Endodermal cell (in vitro differentiated cells): ENCODE measurements at places on chromosomes 16 and 17. TPM values are rescaled to one million over a fixed set of nuclear protein-coding genes. Genes with fewer than 3 reads are reported as not detected.
A peak's percentile ranks its signal among the peaks of the same experiment; 100 is the strongest.

The SPDYE4 gene
- not detected in 2 replicates for total RNA-seq

- no peak for DNase-seq
- no peak overlapping the region for H3K4me3 ChIP-seq
- no peaks in the 10 kb centered on the region for H3K4me1 ChIP-seq
- H3K36me3 ChIP-seq = no peaks in the 10 kb centered on the region
- H3K27ac ChIP-seq = no peak overlapping the region
Measured at GRCh38 chr17:71881041-71881440, 239.8 kb upstream of the SOX9 start.

The CNGB1 gene
- 0.29 and 0.59 TPM in 2 replicates for total RNA-seq

GRCh38 chr17:29628644-29629043 lies 5.9 kb upstream of the CORO6 start:
- no peaks in the 10 kb centered on the region for H3K4me1 ChIP-seq
- H3K4me3 ChIP-seq = no peak overlapping the region
- DNase-seq = no peak
- no peak overlapping the region for H3K27ac ChIP-seq
- H3K27me3 ChIP-seq = peaks cover 13% of the 10 kb centered on the region
- no peaks in the 10 kb centered on the region for H3K36me3 ChIP-seq

The RASL10B gene
- total RNA-seq = 26.1 and 28.6 TPM in 2 replicates

The ZPBP2 gene
- not detected in 2 replicates for total RNA-seq

DNA sequence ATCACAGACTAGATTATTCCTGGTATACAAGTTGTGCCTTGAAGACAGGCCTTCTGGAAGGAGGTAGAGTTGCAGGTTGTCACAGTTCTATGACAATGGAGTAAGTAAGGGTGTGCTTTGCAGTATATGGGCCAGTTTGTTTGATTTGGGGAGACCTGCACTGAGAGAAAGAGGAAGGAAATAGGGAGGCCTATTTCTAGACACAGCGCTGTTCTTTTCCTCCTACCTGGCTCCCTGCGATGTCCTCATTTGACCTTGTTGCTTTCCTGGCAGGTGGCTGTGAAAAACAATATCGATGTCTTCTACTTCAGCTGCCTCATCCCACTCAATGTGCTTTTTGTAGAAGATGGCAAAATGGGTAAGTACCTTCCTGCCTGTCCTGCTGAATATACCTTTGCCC lies 22.5 kb upstream of the RASL10B start:
- peaks cover 4% of the 10 kb centered on the region for H3K4me1 ChIP-seq
- H3K27ac ChIP-seq = no peak overlapping the region
- H3K36me3 ChIP-seq = peaks cover 52% of the 10 kb centered on the region
- no peaks in the 10 kb centered on the region for H3K27me3 ChIP-seq
- H3K4me3 ChIP-seq = no peak overlapping the region

DNA sequence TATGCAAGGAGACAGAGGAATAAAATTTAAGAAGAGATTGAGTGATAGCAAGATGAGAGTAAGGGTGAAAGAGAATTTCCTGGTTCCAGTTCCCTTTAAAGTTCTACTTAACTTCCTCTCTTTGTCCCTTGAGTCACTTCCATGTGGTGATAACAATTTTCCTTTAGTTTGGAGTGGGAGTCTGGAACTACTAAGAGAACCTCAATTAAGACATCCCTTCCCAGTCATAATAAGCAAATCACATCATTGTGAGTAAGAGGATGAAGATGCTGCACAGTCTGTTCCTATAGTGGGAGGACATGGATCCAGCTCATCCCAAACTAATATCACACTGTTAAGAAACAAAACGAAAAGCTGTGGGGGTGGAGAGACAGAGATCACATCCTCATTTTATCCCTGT lies 24.4 kb downstream of the TBX21 start:
- H3K36me3 ChIP-seq = no peaks in the 10 kb centered on the region
- peaks cover 59% of the 10 kb centered on the region for H3K27me3 ChIP-seq
- DNase-seq = no peak
- no peak overlapping the region for H3K4me3 ChIP-seq
- no peak overlapping the region for H3K27ac ChIP-seq

DNA sequence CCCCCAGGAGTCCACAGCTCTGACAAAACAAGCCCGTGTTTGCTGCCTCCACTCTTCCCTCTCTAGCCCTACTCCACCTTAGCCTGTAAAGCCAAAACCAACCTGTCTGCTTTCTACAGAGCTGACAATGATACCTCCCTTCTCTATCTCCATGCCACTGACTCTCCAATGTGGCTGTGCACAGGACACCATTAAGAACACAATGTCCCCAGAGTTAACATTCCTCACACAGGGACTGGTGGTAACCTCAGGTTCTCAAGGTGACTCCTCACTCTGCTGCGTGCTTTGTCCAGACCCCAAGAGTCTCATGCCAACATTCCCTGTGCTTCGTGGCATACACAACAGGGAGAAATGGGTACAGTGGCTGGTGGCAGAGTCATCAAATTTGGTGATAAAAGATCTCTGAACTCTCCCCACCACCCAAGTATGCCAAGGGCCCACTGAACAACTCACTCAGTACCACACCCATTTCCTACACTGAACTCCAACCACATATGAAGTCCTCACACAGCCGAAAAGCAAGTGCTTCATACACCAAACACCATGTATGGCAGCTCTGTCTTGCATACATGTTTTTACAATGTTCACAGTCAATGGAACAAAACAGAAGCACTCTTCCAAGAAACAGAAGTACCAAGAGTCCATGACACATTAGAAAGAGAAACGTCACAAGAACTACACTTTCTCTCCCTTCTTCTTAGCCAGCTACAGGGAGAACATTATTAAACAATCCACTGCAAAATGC lies 21.1 kb downstream of the CSNK2A2 start:
- no peaks in the 10 kb centered on the region for H3K27me3 ChIP-seq
- H3K4me3 ChIP-seq = no peak overlapping the region
- no peak overlapping the region for H3K27ac ChIP-seq
- H3K4me1 ChIP-seq = no peaks in the 10 kb centered on the region
- H3K36me3 ChIP-seq = peaks cover 92% of the 10 kb centered on the region

GRCh38 chr16:73356401-73357079 lies 308.6 kb upstream of the ZFHX3 start:
- no peak overlapping the region for H3K4me3 ChIP-seq
- H3K4me1 ChIP-seq = peaks cover under 1% of the 10 kb centered on the region
- no peaks in the 10 kb centered on the region for H3K36me3 ChIP-seq
- no peak overlapping the region for H3K27ac ChIP-seq

DNA sequence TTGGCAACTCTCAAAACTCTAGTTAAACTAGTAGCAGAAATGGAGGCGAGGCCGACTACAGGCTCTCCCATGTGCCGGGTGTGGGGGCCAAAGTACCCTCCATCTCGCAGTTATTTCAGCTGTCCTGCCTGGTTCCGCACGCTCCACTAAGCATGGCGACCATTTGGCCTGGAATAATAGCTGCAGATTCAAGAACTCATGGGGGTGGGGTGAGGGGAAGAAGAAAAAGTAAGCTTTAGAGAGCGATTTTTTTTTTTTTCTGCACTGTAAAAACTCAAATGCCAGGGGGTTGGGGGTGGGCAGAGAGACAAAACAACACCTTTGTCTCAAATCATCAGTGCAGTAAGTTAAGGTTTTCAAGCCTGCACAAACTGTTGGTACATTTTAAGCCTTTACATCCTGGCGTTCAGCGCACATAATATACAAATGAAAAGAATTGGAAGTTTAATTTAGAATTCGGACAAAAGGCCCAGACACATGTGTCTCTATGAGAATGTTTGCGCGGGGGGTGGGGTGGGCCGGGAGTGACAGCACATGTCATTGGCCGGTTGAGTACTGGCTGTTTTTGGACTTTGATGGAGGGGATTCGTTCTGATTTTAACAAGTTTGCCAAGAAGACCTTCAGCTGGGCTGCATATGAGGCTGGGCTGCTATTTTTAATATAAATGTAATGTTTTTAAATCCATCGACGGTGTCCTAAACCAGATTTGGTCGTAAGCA lies 694.7 kb upstream of the SALL1 start:
- DNase-seq = no peak
- peaks cover 8% of the 10 kb centered on the region for H3K4me1 ChIP-seq
- H3K27me3 ChIP-seq = no peaks in the 10 kb centered on the region
- no peak overlapping the region for H3K4me3 ChIP-seq
- no peak overlapping the region for H3K27ac ChIP-seq

The CLEC16A gene
- 9.8 to 20.1 TPM (median 19.5 TPM) in 3 replicates for total RNA-seq

- no peak overlapping the region for H3K27ac ChIP-seq
- no peaks in the 10 kb centered on the region for H3K4me1 ChIP-seq
- no peak for DNase-seq
- no peaks in the 10 kb centered on the region for H3K27me3 ChIP-seq
Measured at GRCh38 chr16:48112600-48112999, 43.2 kb downstream of the ABCC12 start.

The ELMO3 gene
- total RNA-seq = 5.6 and 6.4 TPM in 2 replicates

GRCh38 chr17:33204156-33204555 lies 88.9 kb downstream of the ASIC2 start:
- H3K4me3 ChIP-seq = no peak overlapping the region
- DNase-seq = peak; percentile 35
- H3K27me3 ChIP-seq = peaks cover 83% of the 10 kb centered on the region
- H3K36me3 ChIP-seq = no peaks in the 10 kb centered on the region
- no peak overlapping the region for H3K27ac ChIP-seq

The AATK gene
- 2.5 and 4.3 TPM in 2 replicates for total RNA-seq

GRCh38 chr17:32503251-32504165 lies 16.7 kb downstream of the CDK5R1 start:
- H3K27me3 ChIP-seq = no peaks in the 10 kb centered on the region
- H3K4me3 ChIP-seq = no peak overlapping the region
- H3K36me3 ChIP-seq = no peaks in the 10 kb centered on the region
- H3K4me1 ChIP-seq = no peaks in the 10 kb centered on the region
- no peak overlapping the region for H3K27ac ChIP-seq
- DNase-seq = no peak
